ENCODE measurements at places on chromosomes 2 and 18.

DNA sequence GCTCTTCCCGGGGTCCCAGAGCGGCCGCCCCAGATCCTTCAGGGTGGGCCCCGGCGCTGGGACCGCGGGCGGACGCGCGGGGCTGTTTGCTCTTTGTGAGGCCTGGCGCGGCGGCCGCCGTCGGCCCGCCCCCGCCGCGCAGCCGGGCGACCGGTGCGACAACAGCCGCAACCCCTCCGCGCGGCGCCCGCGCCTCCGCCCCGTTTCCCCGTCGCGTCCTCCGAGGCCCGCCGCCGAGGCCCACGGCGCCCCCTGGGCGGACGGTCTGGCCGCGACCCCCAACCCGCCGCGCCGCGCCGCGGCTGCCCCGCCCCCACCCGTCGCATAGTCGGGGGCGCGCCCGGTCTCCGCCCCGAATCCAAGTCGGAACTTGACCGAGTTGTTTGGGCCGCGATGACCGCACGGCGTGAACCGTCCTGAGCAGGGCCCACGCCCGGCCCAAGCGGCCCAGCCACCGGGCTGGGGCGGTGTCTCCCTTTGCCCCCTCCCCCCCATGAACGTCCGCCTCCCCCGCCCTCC is 448 bp downstream of the YPEL5 start:
- DNase-seq, result no peak

DNA sequence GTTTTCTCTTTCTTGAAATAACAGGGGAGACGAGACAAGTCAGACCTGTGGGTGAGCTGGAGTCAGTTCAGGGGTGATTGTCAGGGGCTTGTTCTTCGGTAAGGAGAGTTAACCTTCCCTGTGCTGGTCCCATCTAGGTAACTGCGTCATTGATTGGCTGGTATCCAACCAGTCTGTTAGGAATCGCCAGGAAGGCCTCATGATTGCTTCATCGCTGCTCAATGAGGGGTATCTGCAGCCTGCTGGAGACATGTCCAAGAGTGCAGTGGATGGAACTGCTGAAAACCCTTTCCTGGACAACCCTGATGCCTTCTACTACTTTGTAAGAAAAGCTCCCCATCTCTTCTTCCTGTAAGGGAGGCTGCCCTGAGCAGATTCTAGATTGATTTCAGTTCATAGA is 21.3 kb downstream of the PLEK start:
- no peak for DNase-seq

- no peak for DNase-seq
Observed at GRCh38 chr2:121316986-121317385, 32.0 kb upstream of the TFCP2L1 start.

GRCh38 chr18:73976433-73976832 is 171.2 kb downstream of the FBXO15 start:
- no peak for DNase-seq

- DNase-seq, result no peak
Observed at GRCh38 chr2:217256251-217256650, 396.4 kb upstream of the TNP1 start.

DNA sequence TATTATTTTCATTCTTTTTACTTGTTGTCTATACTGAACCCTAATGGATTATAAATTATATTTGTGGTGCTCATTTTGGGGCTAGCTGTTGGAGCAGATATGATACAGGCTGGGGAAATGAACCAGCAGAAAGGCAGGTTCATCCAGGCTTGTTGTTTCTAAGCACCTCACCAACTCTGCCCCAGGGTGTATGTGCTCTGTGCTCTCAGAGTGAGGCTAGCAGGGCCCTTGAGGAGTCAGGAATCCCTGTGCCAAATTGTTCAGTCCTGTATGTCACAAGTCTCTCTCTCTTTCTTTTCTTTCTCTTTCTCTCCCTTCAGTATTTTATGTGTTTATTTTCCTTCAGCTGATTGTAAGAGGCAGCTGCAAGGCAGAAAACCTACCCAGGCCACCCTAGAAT is 181.1 kb upstream of the DPP10 start:
- DNase-seq, result no peak

Measured in NCI-H1092 treated with DMSO at 0.1 percent for 48 hours (cell line).